ENCODE measurements at places on chromosomes 5 and 9.

DNA sequence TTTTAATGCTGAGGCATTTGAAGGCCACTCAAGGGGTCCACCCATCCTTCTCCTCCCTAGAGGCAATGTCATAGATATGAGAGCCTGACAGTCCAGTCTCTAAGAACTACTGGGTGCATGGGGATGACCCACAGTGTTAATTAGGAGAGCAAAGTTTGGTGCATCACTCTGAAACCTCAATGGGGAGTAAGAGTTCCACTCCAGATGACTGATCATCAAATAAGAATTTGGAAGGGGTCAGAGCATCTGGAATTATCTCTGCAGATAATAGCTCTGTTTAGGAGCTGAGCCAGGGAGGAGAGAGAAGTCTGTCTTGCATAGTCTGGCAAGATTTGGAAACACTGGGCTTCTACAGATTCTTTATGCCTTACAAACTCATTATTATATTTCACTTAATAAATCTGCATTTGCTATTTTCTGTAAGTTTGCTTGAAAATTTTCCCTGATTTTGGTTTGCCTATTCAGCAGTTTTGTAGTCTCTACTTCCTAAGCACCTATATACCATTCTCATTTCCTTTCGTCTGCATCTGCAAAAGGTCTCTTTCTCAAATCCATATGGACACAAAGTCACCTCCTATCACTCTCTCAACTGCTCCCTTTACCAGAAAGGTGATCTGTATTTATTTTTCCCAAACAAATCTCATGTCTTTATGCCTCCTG lies 27.7 kb downstream of the FGF10 start:
- DNase-seq, result no peak

GRCh38 chr5:120055858-120056257 lies 408.2 kb upstream of the PRR16 start:
- DNase-seq, result no peak

DNA sequence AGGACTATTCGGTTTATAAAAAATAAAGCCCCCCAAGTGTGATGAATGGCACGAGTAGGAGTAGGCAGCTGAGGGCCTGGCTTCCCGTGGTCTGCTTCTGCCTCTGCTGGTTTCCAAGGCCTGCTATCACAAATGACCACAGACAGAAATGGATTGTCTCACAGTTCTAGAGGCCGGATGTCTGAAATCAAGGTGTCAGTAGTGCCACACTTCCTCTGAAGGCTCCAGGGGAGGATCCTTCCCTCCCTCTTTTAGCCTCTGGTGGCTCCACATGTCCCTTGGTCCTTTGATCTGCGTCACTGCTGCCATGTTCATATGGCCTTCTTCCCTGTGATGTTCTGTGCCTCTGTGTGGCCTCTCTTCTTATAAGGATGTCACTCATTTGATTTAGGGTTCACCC lies 15.1 kb downstream of the PRKACG start:
- no peak for DNase-seq

DNA sequence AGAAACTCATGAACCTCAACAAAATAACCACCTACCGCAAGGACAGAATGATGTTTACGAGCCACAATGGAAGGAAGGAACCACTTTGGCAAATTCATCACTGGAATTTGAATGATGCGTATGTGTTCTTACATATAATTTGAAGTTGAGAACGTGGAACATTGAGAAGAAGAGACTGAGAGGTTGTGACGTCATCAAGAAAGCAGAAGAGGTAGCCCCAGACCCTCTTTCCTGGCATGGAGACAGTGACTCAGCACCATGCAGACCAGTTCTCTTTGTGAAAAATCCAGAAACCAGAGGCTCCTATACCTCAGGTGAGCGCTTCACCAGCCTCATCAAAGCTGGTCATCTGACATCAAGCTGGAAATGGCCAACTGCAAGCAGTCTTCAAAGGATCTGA lies 124.5 kb downstream of the PDZD2 start:
- no peak for DNase-seq

DNA sequence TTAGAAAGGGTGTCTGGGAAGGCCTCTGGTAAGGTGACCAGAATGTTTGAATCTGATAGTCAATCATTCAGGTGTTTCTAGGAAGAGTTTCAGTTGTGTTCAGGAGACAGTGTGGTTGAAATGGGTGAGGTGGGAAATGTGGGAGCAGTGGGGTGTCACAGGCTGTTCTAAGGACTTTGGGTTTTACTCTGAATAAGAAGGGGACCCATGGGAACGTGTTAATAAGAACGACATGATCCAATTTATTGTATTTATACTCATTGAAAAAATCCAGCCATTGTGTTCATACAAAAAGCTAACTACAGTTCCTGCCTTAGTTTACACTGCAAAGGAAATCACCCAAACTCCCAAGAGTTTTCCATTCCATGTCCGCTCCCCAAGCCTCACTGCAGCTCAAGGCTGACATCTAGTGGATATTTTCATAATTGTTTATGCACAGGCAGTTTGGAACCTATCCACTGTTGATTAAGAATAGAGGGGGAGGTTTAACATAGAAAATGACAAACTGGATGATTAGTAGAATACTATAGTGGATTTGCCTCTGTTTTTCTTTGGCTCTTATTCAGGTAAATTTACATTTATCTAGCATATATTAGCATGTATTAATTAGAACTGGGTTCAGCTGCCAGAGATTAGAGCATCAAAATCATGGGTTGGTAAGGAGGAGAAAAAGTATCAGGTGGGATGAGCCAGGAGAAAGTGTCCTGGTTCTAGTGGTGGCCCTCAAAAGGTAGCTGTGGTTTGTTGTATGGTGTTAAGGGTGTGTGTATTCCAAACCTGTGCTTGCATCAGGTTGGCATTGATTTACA lies 17.7 kb downstream of the CAVIN4 start:
- DNase-seq, result no peak

GRCh38 chr5:59893429-59894227 lies at the start of gene PDE4D:
Gene PDE4D, minus strand, starts transcription at chr5:59893726.
- DNase-seq, result no peak

- DNase-seq, result no peak
Observed at GRCh38 chr9:26955222-26955903, 849 bp upstream of the IFT74 start.
